Neuronal stem cell (in vitro differentiated cells): ENCODE measurements at places on chromosomes 13 and 19.

- DNase-seq = no peak
Measured at GRCh38 chr13:95643936-95644598, 439 bp downstream of the DZIP1 start.

DNA sequence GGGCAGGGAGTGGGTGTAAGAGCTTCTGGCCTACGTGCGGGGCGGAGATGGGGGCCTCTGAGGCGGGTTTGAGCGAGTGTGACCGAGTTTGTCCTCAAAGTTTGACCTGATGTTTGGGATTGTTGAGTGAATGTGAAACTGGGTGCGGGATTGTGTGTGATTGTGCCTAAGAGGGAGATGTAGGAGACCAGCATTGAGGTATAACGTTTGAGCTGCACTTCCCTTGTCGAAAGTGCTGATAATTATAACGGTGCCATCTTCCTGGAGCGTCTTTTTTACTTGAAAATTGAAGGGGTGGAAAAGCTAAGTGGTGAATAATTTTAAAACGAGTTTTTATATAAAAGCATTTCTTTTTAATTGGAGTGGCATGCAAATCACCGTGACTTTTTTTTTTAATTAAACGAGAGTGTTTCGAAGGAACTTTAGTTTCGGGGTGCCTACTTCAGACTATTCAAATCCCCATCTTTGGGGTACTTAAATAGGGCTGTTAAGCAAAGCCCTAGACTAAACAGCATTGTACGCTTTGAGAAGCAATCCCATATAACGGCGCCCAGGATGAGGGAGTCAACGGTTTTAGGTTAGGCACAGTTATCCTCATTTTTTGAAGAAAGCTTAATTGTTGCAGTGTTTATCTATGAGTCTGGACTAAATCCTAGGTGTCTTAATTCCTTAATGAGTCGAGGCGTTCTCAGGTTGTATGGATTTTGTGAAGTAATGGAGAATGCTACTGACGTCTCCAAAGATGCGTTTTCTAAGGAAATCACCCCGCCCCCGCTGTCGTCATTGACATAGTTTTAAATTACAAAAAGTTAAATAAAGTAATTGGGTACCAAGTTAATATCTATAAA lies 594 bp downstream of the ZNF146 start:
- peak; percentile 5 for DNase-seq

DNA sequence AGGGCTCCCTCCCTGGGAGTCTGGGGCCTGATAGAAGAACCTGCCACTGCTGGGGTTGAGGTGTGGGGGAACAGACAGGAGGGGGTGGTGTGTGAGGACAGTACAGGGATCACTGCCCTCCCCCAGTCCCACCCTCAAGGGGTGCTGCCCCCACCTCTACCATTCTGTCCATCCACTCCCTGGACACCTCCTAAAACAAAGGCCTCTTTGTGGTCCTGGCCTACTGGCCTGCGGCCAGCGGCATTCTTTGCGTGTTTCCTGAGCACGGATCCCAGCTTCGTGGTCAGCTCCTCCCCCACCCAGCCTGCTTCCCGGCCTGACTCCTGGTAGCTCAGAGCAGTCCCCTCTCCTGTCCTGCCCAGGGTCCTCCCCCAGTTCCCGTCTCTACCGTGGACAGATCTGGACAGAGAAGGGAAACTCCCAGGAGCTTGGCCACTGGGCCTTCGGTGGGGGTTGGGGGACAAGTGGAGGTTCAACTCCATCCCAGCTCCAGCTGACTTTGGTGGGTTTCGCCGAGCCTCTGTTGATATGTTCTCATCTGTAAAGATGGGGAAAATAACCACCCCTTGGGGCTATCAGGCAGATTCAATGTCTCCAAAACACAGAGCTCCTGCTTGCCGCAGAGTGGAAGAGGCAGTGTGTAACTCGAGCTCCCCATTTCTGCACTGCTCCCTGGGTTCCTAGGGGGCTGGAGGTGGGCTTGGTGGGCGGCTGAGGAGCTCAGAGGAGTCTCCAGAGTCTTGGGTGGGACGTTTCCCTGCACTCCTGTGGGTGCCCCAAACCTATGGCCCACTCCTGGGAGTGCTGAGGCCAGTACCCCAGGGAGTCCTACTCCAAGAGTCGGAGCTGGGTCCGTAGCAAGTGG lies 48.7 kb downstream of the LYL1 start:
- peak; percentile 69 for DNase-seq

DNA sequence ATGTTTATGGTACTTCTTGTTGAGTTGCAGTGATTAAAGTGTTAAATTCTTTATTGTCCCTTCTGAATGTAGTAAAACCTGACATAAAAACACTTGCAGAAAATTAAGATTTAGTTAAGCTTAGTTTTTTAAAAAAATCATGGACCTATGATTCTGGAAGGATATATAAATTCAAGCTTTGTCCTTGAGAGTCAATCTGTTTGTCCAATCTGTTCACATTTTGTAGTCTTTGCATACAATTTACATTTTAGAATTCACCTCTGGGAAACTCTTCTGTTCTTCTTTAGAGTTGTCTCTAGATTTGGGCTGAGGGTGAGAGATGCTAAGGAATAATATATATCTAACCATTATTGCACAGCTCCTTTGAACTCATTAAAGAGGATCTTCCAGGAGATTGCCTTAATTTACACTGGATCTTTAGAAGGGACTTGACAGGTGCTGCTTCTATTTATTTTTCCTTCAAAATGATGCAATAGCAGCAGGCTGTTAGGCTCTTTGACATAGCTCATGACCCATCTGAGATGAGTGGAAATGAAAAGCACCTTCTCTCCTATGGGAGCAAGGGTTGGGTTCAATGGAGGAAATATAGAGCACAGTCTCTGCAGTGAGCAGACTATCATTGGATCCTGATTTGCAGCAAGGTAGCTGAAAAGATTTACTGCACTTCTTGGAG lies 433.9 kb downstream of the GPC6 start:
- DNase-seq = no peak

- no peak for DNase-seq
Measured at GRCh38 chr13:79229761-79230160, 176.3 kb downstream of the RBM26 start.

DNA sequence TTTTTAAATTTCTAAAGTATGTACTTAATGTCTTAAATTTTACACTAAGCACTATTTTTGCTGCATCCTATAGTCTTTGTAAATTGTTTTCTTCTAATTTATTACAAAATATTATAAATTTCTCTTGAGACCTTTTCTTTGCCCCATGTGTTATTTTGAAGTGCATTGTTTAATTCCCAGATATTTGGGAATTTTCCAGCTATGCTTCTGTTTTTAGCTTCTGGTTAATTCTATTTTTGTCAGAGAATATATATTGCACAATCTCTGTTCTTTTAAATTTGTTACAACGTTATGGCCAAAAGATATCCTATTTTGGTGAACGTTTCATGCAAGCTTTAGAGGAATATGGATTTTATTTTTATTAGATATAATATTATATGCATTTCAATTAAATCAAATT lies 917.4 kb upstream of the MIR17HG start:
- DNase-seq = no peak

DNA sequence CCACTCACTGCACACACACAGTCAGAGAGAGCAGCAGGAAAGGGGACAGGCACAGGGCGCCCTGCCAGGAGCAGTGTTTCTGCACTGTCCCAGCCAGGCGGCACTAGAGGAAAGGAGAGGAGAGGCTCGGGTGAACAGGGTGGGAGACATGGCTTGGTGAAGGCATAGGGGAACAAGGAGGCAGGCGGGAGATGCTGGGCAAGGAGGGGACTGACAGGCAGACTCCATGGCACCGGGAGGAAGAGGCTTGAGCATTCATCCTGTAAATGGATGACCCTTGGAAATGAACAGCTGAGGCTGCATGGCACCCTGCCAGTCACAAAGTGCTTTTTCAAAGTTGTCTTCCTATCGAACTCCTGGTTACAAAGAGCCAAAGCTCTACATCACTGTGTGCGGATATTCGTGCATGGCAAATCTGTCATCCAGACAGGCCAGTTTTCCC lies 22.4 kb downstream of the MED26 start:
- DNase-seq = no peak

DNA sequence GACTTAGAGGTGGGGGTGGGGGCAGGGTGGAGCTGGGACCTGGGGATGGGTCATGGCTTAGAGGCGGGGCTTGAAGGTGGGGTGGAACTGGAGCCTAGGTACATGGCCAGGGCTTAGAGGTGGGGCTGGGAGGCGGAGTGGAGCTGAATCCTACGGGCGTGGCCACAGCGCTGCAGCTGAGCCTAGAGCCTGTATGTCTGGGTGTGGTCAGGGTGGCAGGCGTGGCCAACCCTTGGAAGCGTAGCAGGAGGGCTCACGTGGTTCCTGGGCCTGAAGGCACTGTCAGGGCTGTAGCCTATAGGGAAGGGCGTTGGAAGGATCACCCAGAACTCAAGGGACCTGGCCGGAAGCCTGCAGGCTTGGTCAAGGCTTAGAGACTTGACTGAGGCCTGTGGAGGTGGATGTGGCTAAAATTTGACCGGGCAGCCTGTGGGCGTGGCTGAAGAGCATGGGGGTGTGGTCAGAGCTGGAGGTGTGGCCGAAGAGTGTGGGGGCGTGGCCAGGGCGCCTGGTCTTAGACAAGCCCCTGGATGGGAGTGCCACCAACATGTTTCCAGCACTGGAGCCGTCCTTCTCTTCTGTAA lies 24.3 kb downstream of the COLGALT1 start:
- DNase-seq = peak; percentile 45

- DNase-seq = no peak
Measured at GRCh38 chr19:2374808-2375207, 14.7 kb downstream of the TMPRSS9 start.

DNA sequence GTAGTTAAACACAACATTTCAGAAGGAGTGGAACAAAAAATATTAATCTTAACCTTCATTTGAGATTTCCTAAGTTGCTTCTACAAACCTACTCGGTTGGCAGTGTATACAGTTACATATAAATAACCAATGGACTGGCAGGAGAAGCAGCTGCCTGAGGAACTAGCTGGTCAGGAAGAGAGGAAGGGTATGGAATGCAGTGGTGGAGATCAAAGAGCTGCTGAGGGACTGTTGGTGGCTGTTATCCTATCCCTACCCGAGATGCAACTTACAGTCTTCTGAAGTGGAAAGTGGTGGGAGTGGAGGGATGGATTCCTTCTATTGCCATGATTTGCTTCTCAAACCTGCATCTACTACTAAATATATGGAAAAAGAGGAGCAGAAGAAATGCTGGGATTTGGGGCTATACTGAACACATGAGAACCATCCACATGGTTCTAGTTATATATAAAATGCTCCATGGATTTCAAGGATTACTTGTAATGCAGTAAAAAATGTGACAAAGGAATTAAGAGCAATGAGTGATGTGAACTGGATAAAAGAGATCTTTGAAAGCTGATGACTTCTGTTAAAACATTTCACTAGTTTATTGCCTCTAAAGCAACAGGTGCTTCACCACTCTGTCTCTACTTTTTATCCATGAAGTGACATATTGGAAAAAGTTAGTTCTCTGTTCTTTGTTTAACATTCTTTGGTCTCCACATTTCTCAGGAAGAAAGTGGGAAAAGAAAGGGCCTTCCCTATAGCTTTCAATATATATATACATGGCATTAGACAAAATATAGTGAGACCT lies 29.9 kb downstream of the MICU2 start:
- no peak for DNase-seq

- no peak for DNase-seq
Measured at GRCh38 chr19:37669450-37669914, 14.2 kb upstream of the ZFP30 start.
